ENCODE measurements at places on chromosomes 3 and 15. TPM values are rescaled to one million over a fixed set of nuclear protein-coding genes. Genes with fewer than 3 reads are reported as not detected.

Gene OR4F15
- not detected for total RNA-seq

Gene ZPLD1
- total RNA-seq, result 0.43 TPM

Gene EMC7
- total RNA-seq, result 57.4 TPM

Gene PLSCR4
- 13.5 TPM for total RNA-seq

Gene DVL3
- 46.1 TPM for total RNA-seq

Gene FAM107A
- not detected for total RNA-seq

Gene PAQR9
- total RNA-seq, result not detected

- DNase-seq, result peak; percentile 29
These were observed 5.3 kb downstream of the TUBGCP4 start for GRCh38 chr15:43376017-43376705.

DNA sequence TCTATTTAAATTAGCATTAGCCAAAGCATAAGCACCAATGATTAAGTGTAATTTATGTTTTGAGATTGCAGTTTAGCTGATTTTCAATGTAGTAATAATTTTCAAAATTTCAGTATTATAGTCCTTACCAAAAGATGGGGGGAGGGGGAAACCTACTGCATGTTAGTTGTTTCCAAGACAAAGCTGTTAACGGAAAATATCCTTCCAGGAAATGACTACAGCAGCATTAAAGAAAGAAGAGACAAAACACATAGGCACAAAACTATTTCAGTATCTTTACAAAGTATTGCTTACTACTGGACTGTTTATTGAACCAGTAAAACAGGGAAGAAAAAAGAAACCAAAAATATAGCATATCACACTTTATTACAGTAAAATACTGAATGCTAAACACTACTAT, 10.5 kb downstream of the BNIP2 start:
- no peak for DNase-seq

- DNase-seq, result no peak
These were observed 52.6 kb downstream of the CCK start for GRCh38 chr3:42213417-42213816.

- DNase-seq, result no peak
These were observed at the start of the genes CHDH and IL17RB for GRCh38 chr3:53846134-53846850. Gene CHDH (minus strand): TSS chr3:53846419. CDS start chr3:53824008, 22,411 bp downstream. Gene IL17RB (plus strand): TSS chr3:53846568. CDS start chr3:53846589, 21 bp downstream.

DNA sequence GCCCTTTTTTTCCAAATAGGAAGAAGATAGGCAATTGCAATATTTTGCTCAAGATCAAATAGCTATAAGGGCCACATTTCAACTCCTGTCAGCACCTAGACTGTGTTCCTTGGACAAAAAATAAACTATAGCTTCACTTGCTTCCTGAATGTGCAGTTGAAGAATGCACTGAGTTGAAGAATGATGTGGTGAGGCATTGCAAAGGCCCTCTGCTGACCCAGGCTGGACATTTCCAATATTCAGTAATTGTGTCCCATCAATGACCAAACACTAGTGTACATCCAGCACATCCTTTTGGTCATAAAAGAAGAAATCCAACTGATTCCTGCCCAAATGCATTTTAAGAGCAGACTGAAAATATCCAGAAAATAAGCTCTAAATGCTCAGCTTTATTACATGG, 424.8 kb upstream of the TGFBR2 start:
- no peak for DNase-seq

GRCh38 chr15:62727501-62727900, 315.0 kb upstream of the TPM1 start:
- no peak for DNase-seq

- peak; percentile 34 for DNase-seq
These were observed 85.3 kb downstream of the MEIS2 start for GRCh38 chr15:37015035-37015434.

DNA sequence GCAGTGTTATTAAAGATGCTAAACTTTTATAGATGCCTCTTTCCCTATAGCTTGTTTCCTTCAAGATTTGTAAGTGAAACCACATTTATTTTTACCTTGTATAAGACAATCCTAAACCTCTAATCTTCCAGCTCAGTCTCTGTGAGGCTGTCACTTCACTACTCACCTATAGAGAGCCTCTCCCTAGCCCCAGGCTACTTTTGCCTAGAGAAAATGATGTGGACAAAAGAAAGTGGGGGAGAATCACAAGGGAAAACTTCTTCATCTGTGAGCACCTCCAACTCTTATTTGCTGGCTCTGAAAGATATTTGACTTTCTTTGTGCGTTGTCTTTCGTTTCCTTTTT, 74.9 kb upstream of the SCN5A start:
- DNase-seq, result no peak

GRCh38 chr15:97604677-97605076, 355.8 kb upstream of the ARRDC4 start:
- DNase-seq, result no peak

DNA sequence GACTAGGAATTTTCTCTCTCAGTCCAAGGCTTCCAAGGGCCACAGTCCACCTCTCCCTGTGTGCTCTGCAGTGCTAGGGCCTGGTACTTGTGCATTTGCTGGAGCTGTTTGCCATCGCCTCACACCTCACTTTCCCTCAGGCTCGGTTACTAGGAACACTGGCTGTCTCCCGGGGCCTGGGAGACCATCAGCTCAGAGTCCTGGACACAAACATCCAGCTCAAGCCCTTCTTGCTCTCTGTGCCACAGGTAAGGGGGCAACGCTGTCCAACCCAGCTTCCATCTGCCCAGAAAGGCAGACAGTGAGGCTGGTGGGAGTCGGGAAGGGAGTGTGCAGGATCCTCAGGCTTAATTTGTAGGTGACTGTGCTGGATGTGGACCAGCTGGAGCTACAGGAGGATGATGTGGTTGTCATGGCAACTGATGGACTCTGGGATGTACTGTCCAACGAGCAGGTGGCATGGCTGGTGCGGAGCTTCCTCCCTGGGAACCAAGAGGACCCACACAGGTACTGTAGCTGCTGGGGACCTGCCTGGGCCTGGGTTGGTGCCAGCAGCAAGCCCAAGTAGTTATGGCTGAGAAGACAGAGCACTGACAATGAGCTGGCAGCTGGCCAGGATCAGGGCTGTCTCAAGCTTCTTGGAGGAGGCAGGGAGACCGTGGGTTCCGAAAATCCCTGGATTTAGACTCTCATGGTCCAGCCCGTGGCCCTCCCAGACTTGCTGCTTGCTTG, 3.4 kb downstream of the PPM1M start:
- DNase-seq, result no peak

- DNase-seq, result peak; percentile 46
These were observed 54.3 kb downstream of the BDH1 start for GRCh38 chr3:197501496-197501878.

- no peak for DNase-seq
These were observed 55.1 kb downstream of the GPR160 start for GRCh38 chr3:170092907-170093306.

DNA sequence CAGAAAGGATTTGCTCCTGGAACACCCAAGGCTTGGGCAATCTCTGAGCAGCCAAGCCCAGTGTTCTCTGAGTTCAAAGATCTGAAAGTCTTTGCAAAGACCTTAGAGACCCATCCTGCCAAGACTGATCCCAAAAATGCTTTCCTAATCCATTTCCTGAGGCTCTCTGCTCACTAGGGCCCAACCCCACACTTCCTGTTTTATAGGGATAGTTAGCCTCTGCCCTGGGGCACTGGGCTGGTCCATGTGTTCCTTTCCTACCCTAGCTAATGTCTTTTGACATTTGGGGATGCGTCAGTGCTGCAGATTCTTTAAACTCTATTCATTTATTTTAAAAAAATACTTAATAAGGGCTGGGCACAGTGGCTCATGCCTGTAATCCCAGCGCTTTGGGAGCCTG, 372.7 kb downstream of the ROBO2 start:
- DNase-seq, result no peak
